ENCODE measurements at places on chromosomes 7 and 10.

DNA sequence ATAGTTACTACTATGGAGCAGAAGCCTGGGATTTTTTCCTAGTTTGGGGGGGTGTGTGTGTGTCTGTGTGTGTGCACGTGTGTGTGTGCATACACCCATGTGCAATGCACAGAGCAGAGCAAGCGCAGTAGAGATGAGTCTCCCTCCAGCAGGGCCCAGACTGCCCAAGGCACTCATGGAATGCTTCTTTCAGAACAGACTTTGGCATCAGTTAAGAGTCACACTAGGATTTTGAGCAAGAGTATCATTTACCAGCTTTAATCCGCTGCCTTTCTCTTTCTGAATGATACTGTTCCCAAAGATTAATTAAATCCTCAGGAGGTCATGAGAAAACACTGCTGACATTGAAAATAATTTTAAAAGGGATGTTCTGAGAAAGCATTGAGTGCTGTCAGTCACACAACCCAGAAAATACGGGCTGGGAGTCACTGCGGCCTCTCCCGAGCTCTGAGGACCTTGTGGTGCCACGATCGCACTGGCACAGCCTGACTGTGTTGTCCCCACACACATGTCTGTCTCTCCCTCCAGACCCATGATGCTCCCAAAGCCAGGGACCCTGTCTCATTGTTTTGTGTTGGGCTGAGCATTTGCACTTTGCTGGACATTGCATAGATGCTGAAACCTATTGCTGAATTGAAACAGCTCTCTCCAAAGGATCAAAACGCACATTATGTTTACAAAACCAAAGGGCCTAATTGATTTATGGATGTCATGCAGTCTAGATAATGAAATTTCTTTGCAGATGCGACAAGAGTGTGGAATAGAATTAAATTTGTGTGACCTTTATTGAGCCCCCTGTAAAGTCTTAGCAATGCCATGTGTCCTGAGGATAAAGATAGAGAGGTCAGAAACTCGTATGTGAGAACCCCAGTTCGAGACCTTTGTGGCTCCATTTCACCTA, 54.7 kb upstream of the FIGNL1 start:
- DNase-seq: no peak

DNA sequence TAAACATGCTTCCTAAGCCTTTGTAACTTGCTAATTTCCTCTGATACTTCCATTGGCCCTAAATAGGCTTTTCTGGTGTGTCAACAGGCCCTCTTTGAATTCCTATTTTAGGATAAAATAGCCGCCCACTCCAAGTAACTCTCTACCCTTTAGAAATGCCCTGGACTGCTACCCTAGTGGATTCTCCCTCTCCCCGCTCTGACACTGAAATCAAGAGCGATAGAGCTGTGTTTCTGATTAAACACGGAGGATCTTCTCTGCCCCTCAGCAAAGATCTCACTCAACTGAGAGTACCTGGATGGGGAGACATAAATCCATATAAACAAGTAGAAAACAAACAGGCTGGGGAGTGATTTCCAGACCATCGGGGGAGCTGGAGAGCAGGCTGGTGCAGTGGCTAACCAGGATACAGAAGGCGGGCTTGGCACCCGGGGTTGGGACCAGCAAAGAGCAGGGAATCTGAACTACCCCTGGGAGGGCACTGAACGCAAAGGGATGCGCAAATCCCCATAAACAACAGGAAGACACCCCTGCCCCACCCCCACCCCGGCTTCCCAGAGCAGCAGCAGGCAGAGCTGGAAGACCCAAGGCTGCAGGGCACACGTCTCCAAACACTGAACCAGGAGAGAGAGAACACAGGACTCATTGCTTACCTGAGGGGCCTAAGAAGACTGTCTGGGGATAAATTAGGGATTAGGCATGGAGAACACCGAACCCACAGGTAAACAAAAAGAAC, 2.5 kb downstream of the ASB13 start:
- DNase-seq: no peak

- no peak for DNase-seq
Observed at GRCh38 chr7:98678215-98678614, 61.1 kb downstream of the NPTX2 start.

GRCh38 chr7:47074702-47075153, 507.2 kb downstream of the TNS3 start:
- no peak for DNase-seq

- DNase-seq: no peak
Observed at GRCh38 chr10:97762056-97762455, 9.7 kb downstream of the SFRP5 start.

DNA sequence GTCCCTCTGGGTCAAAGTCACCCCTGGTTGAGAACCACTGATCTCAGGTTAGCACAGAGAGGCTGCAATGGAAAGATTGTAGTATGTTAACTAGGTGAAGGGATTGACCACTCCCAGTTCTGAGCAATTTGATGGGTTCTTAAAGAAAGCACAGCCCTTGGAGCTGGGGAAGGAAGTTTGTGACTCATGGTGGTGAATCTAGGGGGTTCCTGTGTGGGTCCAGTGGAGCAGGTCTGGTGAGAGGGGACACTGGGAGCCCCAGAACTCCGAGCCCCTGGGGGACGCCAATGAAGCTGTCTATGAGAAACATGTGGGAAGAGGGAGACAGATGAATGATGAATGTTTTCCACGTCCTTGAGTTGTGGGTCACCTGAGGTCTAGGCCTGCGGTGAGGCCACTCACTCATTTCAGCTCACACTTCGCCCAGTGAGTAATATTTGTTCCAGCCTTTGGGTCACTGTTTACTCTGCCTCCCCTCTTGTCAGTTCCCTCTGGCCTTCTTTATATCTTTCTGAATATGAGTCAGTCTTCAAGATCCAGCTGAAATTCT, 341.9 kb downstream of the LRMDA start:
- DNase-seq: no peak

- DNase-seq: no peak
Observed at GRCh38 chr7:43785420-43785819, 26.9 kb downstream of the BLVRA start.

DNA sequence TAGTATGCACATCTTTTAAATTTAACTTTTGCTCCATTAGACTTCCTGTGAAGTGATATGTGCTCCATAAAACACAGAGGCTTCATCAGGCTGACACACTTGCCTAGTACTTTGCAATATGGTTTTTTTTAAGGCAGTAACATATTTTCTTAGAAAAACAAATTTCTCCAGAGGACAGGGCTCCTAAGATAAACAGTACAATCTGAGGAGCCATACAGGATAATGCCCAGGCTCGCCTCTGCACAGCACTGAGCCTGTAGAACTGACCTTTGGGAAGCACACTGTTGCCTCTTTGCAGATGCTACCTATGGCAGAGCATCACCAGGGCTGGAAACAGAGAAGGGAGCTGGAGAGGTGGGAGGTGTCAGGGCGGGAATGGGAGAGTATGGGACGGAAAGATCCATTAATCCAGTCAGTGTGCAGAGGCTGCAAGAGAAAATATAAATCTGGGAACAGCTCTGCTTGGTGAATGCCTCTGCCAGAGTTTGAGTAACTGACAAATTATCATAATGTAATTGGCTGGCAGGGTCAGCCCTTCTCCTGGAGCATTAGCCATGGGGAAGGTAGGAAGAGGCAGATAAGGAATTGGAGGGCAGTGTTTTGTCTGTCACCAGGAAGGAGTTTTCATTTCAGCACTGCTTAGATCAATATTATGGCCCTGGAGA, 132.3 kb downstream of the CREB5 start:
- no peak for DNase-seq

DNA sequence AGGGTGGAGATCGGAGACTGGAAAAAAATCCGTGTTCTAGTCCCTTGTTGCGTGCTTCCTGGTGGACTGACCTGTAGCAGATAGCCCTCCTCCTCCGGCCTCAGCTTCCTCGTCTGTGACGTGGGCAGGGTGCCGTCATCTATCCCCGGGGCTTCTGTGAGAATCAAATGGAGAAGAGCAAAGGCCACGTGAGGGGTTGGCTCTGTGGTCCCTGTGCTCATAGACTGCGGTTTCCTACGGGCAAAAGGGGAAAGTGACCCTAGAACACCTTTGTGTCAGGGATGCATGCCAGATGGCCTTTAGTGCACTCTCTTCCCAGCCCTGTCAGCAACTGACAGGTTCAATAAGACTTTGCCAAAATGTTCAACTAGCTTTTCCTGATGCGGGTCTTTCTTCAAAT, 33.7 kb downstream of the GRK5 start:
- DNase-seq: peak; percentile 40

DNA sequence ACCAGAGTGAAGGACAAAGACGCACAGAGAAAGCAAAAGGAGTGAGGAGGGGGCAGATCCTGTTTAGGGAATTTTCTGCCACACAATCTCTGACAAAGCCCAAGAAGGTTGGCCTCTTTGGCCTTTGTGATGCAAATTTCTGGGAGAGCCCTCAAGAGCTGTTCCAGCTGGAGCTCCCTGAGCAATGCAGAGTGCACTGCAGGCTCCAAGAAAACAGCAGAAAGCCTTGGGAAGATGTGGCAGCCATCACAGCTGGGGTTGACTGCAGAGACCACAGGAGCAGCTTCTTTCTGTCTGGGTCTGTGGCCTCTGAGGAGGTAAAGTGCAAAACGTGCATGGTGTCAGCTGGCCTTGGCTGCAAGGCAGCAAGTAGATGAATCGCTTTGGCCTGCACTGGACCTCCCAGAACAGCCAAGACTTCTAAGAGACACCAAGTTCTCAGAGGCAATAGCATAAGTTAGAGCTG, 200.2 kb downstream of the ELMO1 start:
- no peak for DNase-seq

- DNase-seq: no peak
Observed at GRCh38 chr10:50291261-50291850, 40.0 kb upstream of the ASAH2 start.

DNA sequence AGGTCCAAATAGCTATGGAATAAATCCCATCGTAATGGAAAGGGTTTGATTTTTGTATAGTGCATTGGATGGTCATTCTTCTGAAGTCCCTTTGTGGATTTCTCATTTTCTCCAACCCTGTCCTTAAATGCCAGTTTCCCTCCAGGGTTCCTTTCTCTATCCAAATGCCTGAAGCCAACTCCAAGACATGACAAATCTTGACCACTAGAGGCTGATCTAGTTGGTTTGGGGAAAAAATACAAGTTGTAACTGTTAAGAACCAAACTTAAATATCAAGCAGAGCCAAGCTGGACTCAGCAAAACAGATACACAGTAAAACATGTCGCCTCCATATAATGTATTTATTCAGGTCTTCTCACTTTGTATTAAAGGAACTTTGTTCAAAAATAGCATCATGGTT, 28.7 kb downstream of the FRMD4A start:
- no peak for DNase-seq

GRCh38 chr10:69655124-69655867, 25.2 kb downstream of the FAM241B start:
- DNase-seq: no peak

GRCh38 chr10:45376371-45376801, 2.4 kb downstream of the ALOX5 start:
- no peak for DNase-seq

- DNase-seq: peak; percentile 90
Observed at GRCh38 chr10:101141616-101142532, 10.8 kb downstream of the TLX1 start.

- no peak for DNase-seq
Observed at GRCh38 chr7:90081621-90082020, 72.6 kb upstream of the STEAP1 start.

DNA sequence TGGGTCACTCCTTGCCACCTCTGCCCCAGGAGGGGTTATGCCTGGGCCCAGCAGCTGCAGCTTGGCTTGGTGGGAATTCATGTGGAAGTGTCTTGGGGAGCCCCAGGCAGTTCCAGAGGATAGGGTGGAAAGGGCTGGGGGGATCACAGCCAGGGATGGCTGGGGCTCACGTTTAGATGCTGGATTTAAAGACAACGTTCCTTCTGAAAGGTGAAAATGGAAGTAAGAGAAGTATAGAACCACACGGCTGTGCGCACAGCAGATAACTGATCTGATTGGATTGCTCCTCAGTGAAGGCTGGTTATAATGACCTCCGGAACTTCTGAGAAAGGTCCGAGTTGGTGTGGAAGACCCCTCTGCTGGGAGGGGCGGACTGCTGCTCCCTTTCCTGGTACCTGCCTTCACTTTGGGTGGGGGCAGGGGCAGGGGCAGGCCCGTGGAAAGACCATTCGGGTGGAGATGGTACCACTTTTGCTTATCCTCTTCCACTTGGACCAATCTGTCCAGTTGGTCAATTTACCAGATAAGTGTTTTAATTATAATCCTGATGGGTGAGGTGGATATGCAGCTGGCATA, 7.9 kb upstream of the MYL7 start:
- no peak for DNase-seq

GRCh38 chr7:94440451-94441039, 45.9 kb downstream of the COL1A2 start:
- DNase-seq: no peak

- no peak for DNase-seq
Observed at GRCh38 chr10:112092519-112092918, 91.0 kb downstream of the GPAM start.

GRCh38 chr7:12729112-12729511, 41.7 kb downstream of the ARL4A start:
- DNase-seq: no peak

DNA sequence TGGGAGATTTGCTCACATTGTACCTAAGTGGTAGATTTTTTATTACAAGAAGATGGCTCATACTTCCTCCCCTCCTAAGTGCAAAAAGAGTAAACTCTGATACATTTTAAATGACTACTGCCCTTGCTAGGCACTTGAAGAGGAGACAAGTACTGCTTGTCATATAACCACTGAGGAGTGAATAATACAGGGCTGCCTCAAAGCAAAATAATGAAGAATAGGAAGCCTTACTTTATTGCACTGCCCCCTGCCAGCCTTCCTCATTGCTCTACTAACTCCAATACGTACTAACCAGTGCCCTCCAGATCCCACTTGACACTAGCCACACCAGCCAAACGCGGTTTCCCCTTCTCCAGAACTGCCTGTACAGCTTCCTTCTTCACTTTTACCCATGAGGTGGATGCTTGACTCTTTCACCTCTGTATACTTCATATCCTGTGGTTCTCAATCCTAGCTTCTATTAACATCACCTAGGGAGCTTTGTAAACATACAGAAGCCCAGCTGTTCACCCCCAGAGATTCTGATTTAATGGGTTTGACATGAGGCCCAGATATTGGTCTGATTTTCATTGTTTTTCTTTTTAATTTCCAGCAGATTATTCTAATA, 11.7 kb upstream of the MTERF1 start:
- no peak for DNase-seq

- peak; percentile 51 for DNase-seq
Observed at GRCh38 chr10:35640474-35640873, 1.6 kb downstream of the FZD8 start.

DNA sequence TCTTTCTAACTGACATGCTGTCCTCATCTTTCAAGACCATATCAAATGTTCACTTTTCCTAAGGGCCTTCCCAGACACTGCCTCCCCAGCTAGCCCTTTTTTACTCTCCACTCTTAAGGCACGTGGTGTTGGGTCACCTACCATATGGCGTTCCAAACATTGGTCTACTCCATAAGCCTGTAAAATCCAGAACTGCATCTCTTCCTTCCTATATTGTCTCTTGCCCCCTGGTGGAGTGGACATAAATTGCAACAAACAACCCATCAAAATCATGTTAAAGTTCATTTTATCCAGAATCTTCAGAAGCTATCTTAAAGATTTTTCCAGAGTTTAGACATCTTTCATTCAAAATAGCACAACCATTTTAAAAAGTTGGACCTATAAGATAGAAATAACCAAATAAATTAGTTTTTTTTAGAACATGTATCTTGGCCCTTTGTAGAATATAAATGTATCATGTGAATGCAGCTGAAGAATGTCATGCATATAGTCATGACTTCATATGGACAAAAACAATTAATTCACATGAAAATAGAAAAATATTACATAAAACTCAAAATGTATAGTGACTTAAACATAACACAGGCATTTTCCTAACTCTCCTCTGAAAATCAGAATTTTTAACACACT, 180.6 kb upstream of the CHRM2 start:
- DNase-seq: peak; percentile 42

- DNase-seq: no peak
Observed at GRCh38 chr10:68997211-68997610, 8.6 kb downstream of the KIFBP start.
